ENCODE measurements at places on chromosomes 2 and 18.
A peak's percentile ranks its signal among the peaks of the same experiment; 100 is the strongest.

DNA sequence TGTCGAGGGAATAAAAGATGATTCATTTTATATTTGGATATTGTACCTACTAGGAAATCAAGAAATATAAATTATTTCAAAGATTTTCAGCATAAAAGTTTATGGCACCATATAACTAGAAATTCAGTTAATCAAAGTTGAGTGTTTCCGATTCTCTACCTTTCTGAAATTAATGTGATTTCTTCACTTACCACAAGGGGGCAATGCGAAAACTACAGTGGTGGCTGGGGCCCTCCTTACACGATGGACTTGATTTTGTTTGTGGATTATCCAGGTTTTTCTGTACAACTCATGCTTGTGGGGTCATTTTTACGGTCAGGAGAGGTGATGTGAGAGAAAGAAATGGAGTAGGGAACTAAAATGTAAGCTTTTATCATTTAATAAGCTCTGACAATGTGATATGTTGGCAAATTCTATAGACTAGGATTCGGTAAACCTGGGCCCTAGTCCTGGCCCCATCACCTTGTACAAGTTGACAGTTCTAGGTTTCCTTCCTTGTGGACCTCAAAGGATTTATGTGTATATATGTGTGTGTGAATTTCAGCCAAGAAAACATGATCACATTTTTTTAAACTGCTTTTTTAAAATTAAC, 47.6 kb downstream of the G6PC2 start:
- DNase-seq = no peak

DNA sequence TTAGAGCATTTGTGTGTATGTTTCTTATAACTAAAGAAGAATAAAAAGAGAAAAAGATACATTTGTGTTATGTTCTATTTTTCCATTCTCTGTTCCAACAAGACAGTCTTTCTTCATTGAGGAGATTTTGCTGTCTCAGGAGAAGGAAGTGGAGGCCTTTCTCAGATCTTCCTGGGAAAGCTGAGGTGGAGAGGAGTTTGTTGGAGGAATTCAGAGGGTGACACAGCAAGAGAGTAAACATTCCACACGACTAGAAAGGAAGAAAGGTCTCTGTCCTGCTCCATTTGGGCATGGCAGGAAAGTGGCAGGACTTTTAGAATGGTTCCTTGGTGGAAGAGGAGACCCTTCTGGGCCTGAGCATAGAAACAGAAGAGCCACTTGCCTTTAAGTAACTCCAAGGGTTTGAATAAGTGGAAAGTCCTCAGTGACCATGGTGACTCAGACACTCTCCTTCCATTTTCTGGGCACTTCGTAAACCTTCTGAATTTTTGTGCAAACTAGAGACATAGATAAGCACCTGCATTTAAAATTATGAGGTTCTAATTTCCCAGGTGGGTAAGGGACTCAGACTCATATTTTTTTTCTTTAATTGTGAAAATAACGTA, 52.3 kb upstream of the COL5A2 start:
- DNase-seq = no peak

DNA sequence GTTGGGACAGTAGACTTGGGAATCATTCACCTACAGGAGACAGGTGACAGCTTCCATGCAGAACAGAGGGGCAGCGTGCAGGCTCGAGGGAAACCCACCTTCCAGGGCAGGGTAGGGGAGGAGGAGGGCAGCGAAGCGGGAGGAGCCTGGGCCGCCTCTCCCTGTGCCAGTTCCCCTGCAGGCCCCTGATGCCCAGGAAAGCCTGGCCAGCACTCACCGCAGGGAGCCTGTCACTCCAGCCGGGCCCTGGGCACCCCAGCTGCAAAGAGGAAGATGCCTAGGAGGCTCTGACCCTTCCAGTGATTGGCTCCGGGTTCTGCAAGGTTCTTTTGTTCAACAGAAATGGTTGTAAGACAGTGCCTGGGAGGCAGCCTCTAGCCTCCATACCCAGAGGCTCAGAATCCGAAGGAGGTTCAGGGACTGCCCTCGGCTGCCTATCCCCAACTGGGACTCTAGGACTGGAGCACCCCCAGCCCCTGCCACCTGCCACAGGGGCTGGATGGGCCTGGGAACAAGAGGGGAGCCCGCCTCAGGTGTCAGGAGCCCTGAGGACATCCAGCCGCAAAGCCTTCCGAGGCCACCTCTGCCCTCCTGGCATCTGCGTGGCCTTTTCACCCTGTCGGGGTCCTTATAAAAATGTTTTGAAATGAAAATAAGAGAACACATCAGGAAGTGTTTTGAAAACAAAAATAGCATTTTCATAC, 103.2 kb downstream of the PTGR3 start:
- no peak for DNase-seq

DNA sequence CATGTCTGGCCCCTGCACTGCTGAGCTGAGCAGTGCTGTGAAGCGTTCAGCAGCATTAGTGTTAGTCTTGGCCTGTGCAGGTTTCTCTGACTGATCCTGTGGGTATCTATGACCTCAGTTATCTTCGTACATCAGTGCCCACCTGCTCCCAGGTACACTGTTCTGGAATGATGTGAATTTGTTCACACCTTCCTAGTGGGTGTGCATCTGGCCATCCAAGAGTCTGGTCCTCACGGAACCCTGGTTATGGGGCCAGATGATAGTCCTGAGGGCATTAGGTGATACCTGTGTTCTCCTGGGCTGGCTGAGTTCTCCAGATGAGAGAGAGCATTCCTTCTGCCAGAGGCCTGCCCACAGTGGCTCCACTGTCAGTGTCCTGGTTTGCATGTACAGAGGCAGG, 57.2 kb downstream of the INPP4A start:
- no peak for DNase-seq

GRCh38 chr2:7931808-7932207, 750.0 kb upstream of the ID2 start:
- no peak for DNase-seq

- DNase-seq = no peak
Measured at GRCh38 chr2:195392446-195393336, 264.3 kb upstream of the SLC39A10 start.

GRCh38 chr2:94997981-94998930, 27.3 kb upstream of the MAL start:
- no peak for DNase-seq

- DNase-seq = no peak
Measured at GRCh38 chr2:75142081-75142480, 57.2 kb downstream of the TACR1 start.

GRCh38 chr2:216034065-216034464, 20.7 kb upstream of the MREG start:
- DNase-seq = peak; percentile 67

DNA sequence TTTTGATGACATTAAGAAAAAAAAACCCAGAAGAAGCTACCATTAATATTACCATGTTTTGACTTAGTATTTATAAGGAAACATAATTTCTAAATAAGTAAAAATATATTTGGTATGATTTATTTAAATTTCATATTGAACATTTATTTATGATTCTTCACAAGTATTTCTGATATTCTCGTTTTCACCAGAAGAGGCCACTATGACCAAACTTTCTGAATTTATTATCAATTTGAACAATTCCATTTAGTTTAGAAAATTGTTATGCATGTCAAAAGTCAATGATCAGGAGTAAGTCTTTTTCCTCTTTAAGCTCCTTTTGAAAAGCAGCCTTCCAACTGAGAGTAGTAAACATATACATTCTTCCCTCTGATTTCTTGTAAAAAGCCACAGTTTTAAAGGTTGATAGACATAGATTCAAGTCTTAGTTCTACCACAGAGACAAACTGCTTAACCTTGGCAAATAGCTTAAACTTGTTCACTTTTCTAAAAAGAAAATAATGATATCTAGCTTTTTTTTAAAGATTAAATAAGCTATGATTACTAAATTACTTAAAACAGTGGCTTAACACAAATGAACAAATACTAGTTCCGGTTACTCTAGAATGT, 329.9 kb downstream of the TRIB2 start:
- DNase-seq = no peak

- no peak for DNase-seq
Measured at GRCh38 chr2:169012812-169013627, 18.1 kb downstream of the ABCB11 start.

DNA sequence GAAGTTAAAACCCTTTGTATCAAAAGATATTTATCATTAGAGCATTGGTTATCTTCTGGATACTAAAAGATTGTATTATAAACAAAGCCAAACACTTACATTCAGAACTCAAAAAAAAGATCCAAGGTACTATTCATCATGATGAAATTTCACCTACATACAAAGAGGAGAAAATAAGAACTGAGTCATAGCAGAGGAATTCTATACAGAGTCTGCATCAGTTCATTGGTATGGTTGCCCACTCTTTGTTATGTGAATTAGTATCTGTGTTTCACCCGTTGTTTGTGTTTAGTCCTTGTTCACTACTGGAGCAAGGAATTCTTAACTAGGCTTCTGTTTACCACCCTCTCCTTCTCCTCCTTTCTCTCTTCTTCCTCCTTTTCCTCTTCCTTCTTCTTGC, 157.9 kb downstream of the LNPK start:
- DNase-seq = no peak

GRCh38 chr2:28002181-28002580, 111.7 kb downstream of the BABAM2 start:
- no peak for DNase-seq

GRCh38 chr2:54632733-54633692, 90.4 kb upstream of the EML6 start:
- DNase-seq = no peak

DNA sequence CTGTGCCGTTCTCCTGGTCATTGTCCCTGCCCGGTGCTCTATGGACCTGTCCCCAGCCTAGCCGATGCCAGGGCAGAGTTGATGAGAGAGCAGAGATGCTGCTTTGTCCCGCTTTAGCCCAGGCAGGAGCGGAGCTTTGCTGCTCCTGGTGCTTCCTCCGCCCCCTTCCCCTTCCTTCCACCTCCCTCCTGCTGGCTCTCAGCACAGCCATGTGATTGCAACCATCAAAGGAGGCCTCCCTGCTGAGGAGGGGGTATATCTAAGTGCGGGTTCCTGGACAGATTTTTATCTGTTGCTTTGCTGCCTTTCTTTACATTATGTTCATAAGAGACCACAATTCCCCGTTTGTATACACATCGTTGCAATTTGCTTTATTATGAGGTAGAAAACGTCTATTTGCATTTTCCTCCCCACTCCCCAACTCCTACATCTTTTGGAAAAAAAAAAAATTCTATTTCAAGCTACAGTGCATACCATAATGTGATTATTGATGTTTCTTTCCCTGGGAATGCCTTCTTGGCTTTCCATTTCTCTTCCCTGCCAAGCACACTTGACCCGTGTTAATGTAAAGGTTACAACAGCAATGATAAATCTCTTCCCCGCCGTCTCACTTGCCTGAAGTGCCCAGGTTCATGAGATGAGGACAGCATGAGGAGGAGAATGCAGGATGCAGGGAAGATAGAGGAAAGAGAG, 25.4 kb downstream of the ALPK2 start:
- DNase-seq = no peak

DNA sequence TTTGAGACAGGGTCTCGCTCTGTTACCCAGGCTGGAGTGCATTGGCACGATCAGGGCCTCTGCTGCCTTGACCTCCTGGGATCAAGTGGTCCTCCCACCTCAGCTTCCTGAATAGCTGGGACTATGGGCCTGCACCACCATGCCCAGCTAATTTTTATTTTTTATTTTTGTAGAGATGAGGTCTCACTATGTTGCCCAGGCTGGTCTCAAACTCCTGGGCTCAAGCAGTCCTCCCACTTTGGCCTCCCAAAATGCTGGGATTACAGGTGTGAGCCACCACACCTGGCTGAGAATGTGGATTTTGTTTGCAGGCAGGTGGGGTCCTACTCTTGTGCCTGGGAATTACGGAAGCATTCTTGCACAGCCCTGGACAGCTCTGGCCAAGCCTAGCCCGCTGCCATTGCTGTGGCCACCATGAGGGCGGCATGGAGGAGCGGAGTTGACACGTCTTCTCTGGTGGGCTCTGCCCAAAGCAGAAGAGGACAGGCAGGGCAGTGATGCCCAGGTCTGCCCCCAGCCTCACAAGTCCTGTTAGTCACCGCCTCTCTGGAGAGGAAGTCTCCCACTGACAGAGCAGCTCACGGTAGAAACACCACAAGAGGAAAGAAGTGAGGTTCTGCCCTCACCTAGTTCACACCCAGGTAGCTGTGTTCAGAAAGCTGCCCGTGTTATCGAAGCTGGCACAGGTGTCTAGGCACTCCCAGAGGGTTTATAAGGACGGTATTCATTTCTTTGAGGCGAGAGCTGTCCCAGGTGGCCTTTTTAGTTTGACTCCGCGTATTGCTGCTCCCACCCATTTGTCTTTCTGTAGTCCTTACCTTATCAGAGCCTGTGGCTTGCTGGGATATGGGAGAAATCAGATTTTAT, 46.2 kb downstream of the ARMC9 start:
- DNase-seq = no peak

DNA sequence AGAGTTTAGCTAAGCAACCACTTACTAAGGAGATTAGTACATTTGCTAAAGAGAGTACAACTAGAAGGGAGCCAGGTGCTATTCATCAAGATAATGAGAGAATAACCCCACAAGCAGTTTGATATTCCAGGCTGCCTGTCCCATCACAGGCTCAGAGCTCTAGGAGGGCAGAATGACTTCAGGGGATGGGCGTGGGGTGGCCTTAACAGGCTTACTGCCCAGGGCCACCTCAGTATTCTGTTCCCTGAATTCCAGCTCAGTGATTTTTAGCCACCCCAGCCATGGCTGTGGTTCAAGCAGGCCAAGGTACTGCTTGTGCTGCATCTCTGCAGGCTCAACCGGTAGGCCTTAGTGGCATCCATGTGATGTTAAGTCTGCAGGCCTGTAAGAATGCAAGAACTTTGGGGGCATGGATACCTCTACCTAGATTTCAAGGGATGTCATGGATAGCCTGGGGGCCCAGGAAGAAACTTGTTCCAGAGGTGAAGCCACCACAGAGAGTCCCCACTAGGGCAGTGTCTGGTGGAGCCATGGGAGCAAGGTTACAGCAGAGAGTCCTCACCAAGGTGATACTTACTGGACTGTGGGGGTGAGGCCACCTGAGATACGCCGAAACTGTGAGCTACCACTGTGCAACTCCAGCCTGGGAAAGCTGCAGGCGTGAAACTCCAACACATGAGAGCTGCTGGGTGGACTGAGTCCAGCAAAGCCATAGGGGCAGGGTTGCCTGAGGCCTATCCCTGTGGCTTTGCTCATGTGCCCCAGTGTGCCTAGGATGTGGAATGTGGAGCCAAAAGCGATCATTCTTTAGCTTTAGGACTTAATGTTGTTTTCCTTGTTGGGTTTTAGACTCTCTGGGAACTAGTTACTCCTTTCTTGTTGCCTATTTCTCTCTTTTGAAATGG, 107.7 kb downstream of the EHBP1 start:
- no peak for DNase-seq

GRCh38 chr2:10028407-10028987, 14.9 kb upstream of the KLF11 start:
- no peak for DNase-seq

- no peak for DNase-seq
Measured at GRCh38 chr2:81647715-81648230, 1343.2 kb upstream of the LRRTM1 start.

Measured in central memory CD8-positive, alpha-beta T cell (primary cell).